ENCODE measurements at places on chromosomes 11 and 22. TPM values are rescaled to one million over a fixed set of nuclear protein-coding genes. Genes with fewer than 3 reads are reported as not detected.

The PLEKHA7 gene
- total RNA-seq: 8.2 TPM

The MOV10L1 gene
- not detected for total RNA-seq

GRCh38 chr11:119055901-119056300, 1.1 kb downstream of the HYOU1 start:
- no peak for DNase-seq

GRCh38 chr22:27220339-27220738, 563.0 kb downstream of the MIAT start:
- DNase-seq: no peak

- no peak for DNase-seq
Observed at GRCh38 chr22:28743852-28744251, 2.0 kb downstream of the HSCB start.

The CSRP3 gene
- not detected for total RNA-seq

DNA sequence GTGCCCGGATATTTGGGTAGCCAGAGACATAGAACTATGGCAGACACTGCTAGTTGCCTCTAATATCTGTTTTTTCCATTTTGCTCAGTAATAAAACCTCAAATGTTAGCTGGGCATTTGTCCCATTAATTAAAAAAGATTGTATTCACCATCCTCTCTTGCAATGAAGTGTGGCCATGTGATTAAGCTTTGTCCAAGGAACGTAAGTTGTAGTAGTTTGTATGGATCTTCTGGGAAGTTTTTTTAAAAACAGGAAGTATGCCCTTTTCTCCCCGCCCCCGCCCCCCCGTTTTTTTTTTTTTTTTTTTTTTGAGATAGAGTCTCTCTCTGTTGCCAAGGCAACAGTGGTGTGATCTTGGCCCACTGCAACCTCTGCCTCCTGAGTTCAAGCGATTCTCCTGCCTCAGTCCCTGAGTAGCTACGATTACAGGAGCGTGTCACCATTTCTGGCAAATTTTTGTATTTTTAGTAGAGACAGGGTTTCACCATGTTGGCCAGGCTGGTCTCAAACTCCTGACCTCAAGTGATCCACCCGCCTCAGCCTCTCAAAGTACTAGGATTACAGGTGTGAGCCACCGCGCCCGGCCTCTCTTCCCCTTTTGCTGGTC, 1.7 kb upstream of the TMEM135 start:
- DNase-seq: no peak

DNA sequence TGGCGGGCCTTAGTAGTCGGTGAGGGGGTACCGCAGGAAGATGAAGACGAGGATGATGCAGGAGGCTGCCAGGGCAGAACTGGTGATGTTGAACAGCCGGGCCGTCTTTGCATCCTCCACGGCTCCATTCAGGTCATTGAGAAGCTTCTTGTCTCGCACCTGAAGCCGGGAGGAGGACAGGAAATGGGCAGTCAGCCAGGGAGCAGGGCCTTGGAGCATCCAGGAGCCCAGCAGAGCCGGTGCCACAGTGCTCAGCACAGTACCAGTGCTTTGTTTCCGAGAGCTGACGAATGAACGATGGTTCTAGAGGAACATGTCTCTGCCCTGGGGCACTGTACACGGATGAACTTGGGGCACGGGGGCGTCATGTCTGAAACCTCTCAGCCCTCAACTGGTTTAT, 15.1 kb downstream of the IFITM10 start:
- no peak for DNase-seq

GRCh38 chr11:12077535-12078280, 32.7 kb upstream of the MICAL2 start:
- no peak for DNase-seq

GRCh38 chr11:102470251-102470650, 17.7 kb upstream of the TMEM123 start:
- no peak for DNase-seq

- no peak for DNase-seq
Observed at GRCh38 chr11:86431258-86431657, 56.6 kb downstream of the CCDC81 start.

DNA sequence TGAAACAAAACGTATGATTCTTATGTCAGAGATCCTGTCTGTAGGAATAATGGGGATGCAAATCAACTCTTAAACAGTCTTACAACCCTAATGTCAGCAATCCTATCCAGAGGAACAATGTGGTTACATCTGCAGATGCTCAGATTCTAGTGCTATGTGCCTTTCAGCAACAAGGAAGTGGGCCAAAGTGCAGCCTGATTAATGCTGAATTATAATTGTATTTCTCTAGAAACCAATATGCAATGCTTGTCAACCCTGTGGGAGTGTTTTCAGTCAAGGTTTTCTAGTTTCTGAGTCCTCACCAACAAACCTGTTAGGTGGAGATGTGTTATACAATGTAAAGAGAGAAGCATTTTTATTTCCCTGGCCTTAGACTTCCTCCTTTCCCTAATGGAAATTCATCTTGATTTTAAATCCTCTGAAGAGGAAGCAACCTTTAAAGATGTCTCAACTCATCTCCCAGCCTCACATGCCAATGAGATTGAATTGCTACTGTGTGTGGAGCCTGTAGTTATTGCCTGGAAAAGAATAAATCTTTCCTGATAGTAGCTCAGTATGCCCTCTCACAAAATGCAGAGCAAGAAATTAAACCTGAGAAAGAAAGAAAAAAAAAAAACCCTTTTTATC, 26.2 kb upstream of the TMEM123 start:
- no peak for DNase-seq

The MRGPRX4 gene
- total RNA-seq: not detected
